ENCODE measurements at places on chromosomes 4 and X. TPM values are rescaled to one million over a fixed set of nuclear protein-coding genes. Genes with fewer than 3 reads are reported as not detected.

Gene BTK
- total RNA-seq, result 3.1 TPM

Gene NR3C2
- 33.5 TPM for total RNA-seq

- DNase-seq, result no peak
- H3K36me3 ChIP-seq, result no peaks in the 10 kb centered on the region
- H3K27ac ChIP-seq, result no peak overlapping the region
- no peak overlapping the region for H3K4me3 ChIP-seq
Measured at GRCh38 chr4:137529432-137529831, 2.9 kb downstream of the PCDH18 start.

GRCh38 chr4:182914357-182914756 lies 2.8 kb downstream of the DCTD start:
- peaks cover 40% of the 10 kb centered on the region for H3K36me3 ChIP-seq
- no peak overlapping the region for H3K27ac ChIP-seq
- H3K27me3 ChIP-seq, result no peaks in the 10 kb centered on the region
- H3K4me1 ChIP-seq, result peaks cover 14% of the 10 kb centered on the region

DNA sequence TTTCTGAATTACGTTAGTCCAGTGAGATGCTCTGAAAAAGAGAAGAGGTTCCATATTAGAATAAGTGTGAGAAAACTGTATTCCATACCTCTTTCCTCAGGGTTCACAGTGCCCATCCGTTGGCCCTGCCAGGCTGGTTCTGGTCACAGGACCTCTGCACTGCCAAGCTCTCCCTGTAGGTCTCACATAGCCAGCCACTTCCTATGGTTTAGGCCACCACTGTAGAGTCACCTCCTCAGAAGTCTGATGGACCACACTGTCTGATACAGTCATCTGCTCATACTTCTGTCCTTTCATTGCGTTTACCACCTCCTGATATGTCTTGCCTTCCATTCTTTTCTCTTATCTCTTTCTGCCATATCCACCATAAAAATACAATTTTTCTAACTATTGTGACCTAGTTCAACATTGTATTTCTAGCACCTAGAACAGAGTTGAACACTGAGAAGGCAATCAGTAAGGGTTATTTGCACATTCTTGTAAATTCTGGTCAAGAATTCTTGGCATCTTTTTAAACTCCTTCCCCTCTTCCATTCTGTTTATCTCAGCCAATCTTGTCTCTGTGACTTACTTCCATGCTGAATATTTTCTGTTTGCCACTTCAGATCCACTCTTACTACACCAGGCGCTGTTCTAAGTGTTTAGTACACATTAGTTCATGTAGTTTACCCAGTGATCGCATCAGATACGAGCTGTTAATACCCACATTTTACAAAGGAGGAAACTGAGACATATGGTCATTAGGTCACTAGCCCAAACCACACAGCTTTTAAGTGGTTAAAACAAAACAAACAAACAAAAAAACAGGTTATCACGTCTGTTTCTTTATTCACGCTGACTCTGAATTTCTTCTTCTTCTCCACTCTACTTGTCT lies 125.6 kb downstream of the CBR4 start:
- H3K27ac ChIP-seq, result no peak overlapping the region
- DNase-seq, result no peak
- no peaks in the 10 kb centered on the region for H3K36me3 ChIP-seq
- H3K4me1 ChIP-seq, result no peaks in the 10 kb centered on the region
- H3K4me3 ChIP-seq, result no peak overlapping the region

DNA sequence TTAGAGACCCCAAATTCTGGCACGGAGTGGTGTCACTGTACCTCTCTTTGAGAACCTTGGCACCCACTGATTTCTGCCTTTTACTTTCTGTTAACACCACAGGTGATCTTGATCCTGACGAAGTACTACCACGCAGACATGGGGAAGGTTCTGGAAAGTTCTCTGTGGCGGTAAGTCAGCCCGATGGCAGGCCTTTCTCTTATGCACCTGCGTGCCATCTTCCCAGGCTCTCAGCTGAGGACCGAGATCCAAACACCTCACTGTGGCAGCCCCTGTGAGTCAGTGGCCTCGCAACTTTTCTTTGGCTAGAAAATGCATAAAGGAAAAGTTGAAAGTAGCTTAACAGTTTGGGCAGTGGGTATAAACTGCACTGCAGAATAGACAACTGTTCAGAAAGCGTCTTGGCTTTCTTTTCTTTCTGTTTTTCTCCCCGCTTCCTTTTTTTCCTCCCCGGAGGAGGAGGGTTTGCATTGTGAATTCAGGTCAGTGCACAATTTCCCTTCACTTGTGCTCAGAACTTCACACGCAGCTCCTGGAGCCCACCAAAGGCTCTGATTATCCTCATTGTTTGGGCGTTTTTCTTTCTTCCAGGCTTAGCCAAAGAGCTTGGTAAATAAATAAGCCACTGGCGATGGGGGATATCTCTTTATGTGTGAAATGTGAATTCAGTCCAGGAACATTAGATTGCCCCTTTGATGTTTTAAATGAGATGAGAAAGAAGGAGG lies 38.4 kb downstream of the PSAPL1 start:
- H3K27ac ChIP-seq, result no peak overlapping the region
- H3K36me3 ChIP-seq, result no peaks in the 10 kb centered on the region
- no peaks in the 10 kb centered on the region for H3K4me1 ChIP-seq
- DNase-seq, result no peak

DNA sequence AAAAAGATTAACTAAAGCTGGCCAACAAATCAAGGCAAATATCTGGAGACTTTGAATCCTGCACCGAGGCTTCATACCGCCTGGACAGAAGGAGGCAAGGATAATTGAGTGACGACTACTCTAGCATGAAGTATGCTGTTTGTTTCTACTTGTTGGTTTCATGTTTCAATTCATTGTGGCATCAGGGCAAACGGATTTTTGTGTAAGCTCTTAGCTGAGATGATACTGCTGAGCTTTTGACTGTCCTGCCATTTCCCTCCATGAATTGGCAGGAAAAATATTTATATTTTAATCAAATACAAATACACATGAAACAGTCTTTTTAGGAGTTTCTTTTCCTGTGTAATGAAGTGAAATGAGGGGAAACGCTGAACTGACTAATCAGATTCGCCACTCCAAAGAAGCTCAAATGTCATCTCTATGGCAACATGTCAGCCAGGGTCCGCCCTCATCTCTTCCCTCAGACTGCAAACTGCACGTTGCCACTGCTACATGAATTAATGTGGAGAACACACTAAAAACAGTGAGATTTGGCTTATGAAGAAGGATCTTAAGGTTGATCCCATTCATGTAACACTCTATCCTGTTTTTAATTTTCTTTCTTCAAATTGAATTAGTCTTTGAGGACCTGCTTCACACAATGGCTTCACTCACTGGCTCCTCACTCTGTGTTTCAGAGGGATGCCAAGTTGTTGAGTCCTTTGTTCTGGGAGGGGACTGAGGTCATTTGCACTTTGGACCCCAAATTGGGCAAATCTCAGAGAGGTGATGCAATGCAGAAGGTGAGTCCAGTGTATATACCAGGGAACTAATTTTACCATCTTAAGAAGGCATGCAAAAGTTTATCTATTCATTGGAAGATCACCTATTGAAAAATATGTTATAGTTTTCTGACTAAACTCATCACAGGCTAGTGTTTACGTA lies 149.6 kb upstream of the MID1 start:
- no peaks in the 10 kb centered on the region for H3K27me3 ChIP-seq
- no peak for DNase-seq
- no peaks in the 10 kb centered on the region for H3K36me3 ChIP-seq
- no peak overlapping the region for H3K27ac ChIP-seq
- no peaks in the 10 kb centered on the region for H3K4me1 ChIP-seq
